NCI-H82 (cell line): ENCODE measurements at places on chromosomes 3 and 15.

- no peak for DNase-seq
Measured at GRCh38 chr15:67109141-67110034, 44.0 kb downstream of the SMAD3 start.

DNA sequence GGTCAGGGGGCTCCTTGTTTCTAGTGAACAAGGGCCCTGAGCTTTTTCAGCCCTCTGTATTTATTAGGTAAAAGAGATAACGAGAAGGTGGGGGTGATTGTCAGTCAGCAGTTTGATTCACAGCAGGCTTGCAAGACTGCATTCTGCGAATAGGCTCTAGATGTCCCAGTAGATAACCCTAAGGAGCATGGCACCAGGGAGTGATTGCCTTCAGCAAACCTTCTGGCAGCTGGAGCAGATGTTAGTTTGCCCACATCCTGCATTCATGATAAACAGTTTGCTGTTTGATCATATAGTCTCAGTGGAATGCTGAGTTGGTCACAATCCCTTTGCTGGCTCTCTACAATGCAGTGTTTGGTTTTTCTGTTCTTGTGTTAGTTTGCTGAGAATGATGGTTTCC is 161.3 kb upstream of the GADL1 start:
- DNase-seq, result no peak

DNA sequence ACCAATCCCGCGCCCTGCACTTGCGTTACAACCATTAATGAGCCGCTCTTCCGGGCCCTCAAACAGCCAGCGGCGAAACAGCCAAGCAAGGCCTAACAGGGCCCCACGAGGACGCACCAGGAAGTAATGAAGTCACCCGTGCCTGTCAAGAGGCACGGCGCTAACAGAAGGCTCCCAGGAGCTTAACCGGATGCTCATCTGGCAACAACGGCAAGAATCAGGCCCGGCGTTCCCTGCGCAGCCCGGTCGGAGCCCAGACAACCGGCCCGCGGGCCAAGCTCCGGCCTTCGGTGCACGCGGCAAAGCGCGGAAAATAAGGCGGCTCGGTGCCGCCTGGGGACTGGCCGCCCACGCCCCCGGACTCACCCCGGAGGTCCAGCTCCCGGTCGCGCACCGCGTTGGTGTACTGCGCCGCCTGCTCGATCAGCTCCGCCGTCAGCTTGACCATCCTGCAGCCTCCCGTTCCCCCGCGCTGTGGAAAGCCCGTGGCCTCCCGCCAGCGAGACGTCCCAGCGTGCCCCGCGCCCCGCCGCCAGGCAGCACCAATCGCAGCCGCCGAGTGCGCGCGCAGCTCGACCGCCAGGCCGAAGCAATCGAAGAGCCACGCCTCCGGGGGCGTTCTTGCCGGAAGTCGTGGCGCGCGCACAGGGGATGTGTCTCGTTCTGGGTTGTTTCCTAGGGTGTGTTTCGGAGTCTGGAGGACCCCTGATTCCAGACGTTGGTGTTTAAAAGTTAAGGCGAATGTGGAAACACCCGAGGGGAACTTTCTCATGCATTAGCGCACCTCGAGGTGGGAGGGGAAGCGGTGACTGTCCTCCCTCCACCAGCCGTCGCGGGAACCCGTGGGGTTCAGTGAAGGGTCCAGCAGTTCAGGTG is at the start of gene SNRPA1:
TSS of gene SNRPA1 (minus strand) at position 518 of the 876 bp plus-strand sequence. CDS start at position 448, 70 bp downstream.
- DNase-seq, result peak; percentile 96

DNA sequence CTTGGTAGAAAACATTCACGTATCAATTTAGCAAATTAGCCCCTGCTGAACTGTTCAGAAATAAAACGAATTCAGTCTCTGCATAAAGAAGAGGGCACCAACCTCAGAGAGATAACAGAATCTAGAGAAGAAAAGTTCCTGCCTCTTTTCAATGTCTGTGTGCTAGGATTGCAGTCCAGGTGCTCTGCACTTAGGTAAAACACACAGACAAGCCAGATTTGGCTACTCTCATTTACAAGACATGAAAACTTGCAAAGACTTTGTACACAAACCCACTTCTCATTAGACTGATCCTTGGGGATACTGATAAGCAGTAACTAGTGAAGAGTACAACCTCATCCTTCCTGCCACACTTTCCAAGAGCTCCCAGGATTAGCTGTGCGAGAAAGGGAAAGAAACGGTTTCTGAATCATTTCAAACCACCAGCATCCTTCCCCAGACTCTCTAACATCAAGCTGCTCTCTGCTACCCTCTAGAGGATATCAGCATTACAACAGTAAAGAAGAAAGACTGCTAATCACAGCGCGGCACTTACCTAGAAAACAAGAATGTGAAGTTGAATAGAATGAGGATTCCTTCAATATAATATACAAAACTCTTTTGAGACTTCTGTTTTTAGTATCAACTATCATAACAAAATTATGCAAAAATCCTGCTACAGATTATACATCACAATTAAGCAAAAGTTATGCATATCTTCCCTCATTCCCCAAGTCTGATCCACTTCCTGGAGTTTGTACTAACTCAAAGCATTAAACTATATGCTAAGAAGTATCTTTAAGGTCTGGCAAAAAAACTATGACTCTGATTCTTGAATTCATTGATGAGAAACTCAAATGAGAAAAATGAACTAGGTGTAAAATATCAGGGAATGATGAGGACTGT is 306.4 kb downstream of the MAGI1 start:
- peak; percentile 80 for DNase-seq

DNA sequence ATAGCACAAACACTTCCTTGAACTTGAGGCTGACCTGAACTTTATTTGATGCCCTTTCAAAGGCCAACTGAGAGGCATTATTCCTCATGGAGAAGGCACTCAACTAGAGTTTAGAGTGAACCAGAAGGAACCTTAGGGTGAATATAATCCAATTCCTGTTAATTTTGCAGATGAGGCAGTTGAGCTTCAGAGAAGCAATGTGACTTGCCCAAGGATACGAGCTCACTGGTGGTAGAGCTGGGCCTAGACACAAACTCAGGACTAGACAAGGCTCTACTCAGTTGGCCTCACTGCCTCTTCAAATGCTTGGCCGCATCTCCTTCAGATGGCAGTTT is 172.7 kb upstream of the ADAMTS9 start:
- no peak for DNase-seq

- DNase-seq, result no peak
Measured at GRCh38 chr3:31114929-31115283, 220.4 kb upstream of the GADL1 start.

GRCh38 chr3:11551036-11551435 is 92.7 kb downstream of the VGLL4 start:
- DNase-seq, result no peak

DNA sequence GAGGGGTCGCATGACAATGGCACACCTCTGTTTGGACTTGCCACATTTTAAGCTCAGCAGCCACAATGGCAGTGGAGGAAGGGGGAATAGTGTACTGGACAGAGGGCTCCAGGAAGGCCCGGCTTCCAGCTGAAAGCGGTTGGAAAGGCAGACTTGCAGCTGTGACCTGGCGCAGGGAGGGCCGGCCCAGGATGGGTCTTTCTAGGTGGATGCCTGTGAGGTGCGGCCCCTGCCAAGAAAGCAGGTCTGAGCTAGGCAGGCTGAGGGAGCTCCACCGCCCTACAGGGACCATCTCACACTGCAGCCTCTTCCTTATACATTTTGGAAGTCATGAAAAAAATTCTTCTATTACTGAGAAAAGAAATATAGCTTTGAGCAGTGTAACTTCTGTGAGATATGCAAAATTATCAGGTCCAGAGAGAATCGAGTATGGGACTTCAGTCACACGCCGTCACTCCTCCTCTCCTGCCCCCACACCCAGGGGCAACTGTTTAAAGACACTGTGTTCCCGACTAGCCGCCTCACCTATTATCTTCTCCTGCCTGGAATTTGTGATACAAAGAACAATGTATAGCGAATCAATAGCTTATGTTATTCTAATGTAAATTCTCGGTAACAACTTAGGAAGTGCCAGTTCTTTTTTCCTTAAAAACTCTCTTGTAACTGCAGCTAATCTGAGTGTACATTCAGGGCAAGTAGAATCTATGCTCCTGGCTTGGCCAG is 331.0 kb downstream of the OCA2 start:
- no peak for DNase-seq

- DNase-seq, result peak; percentile 1
Measured at GRCh38 chr3:5731100-5731499, 543.6 kb downstream of the EDEM1 start.

- DNase-seq, result no peak
Measured at GRCh38 chr3:74287557-74287956, 326.9 kb downstream of the CNTN3 start.

GRCh38 chr3:190024912-190025311 is 95.8 kb downstream of the P3H2 start:
- DNase-seq, result no peak

DNA sequence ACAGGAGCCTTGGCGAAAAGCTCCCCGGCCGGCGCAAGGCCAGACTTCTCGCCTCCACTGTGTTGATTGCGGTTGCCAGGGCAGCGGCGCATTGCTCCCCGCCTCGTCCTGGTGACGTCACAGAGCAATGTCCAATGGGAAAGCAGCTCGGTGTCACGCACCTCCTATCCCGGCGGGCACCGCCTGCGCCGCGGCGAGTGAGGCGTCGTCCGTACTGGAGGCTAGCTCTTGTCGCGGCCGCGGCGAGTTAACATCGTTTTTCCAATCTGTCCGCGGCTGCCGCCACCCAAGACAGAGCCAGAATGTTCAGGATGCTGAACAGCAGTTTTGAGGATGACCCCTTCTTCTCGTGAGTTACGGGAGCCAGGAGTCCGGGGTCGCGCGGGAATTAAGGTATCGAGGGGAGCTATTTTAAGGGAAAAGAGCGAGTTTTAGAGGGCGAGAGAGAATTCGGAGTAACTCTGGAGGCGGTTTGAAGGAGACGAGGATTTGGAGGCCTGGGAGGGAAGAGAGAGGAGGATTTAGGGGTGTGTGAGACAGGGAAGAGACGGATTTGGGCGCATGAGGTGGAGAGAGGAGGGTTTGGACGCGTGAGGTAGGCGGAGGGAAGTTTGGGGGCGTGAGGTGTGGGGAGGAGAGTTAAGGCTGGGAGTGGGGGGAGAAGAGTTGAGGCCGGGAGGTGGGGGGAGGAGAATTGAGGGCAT is at the start of gene MLF1:
TSS of gene MLF1 (plus strand) at position 196 of the 704 bp plus-strand sequence. CDS start at position 303, 107 bp downstream.
- DNase-seq, result peak; percentile 98

DNA sequence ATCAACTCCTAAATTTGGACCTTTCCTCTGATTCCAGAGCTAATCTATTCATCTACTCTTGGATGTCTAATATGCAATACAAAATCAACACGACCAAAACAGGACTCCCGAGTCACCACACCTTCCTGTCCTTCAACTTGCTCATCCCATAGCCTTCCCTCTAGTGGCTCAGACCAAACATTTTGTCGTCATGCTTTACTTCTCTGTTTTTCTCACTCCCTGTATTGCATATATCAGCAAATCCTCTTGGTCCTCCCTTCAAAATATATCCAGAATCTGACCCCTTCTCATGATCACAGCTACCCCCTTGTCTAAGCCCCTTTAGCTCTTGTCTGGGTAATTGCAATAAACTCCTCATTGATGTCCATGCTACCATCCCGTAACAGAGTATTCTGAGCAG is 30.5 kb upstream of the DCP1A start:
- DNase-seq, result no peak

GRCh38 chr15:60523056-60523455 is 44.1 kb upstream of the ICE2 start:
- DNase-seq, result no peak

GRCh38 chr3:83218383-83219200 is 1457.1 kb upstream of the GBE1 start:
- DNase-seq, result peak; percentile 0

DNA sequence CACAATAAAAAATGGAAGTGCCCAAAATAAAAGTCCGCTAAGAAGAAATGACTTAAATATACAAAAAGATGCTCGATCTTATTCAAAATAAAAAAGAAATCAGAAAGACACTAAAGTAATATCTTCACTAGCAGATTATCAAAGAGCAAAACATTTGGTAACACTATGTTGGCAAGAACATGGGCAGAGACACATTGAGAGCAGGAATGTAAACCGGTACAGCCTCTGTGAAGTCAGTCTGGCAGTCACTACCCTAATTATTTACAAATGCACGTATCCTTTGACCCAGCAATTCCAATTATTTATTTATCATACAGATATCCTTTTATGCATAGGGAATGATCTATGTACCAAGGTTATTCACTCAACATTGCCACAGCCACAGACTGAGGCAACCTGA is 34.5 kb downstream of the TBL1XR1 start:
- DNase-seq, result no peak

DNA sequence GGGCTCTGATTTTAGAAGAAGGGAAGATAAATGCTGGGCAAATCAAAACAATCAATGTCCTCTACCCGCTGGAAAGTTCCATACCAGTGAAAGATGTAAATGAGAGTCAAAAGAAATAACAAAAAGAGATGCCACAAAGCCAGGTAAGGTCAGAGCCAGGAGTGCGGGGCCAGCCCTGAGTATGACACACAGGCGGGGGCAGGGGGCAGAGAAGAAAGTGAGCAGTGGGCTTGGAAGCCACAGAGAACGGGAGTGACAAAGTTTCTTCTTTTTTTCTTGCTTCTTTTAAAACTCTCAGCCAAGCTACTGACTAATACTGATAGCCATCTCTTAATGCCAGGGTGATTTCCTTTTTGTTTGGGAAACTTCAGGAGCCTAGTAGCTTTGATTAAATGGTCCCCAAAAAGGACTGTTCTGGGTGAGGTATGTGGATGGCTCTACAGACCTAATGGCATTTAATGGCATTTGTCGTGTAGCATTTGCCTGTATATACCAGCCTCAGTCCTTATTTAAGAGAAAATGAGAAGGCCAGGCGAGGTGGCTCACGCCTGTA is 23.1 kb upstream of the TSEN2 start:
- no peak for DNase-seq
